ENCODE measurements at places on chromosomes 7 and 10. TPM values are rescaled to one million over a fixed set of nuclear protein-coding genes. Genes with fewer than 3 reads are reported as not detected.
A peak's percentile ranks its signal among the peaks of the same experiment; 100 is the strongest.

Gene TMEM229A
- 1.5 TPM for total RNA-seq

Gene MBL2
- total RNA-seq: not detected

DNA sequence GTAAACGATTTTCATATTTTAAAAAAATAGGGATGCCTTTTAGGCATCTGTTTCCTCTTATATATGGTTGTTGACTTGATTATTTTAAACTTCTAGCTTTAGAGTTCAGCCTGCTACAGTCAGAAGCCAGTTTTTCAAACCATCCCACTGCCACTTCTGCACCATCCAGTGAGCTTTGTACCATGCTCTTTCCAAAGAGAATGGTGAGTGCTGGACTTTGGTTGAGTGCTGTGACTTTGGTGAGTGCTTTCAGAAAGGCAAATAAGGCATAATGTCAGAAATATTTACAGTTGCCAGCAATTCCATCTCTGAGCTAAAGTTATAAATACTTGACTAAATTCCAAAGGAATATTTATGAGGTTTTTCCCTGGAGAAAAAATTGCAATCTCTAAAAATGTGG lies 117.4 kb downstream of the IPMK start:
- DNase-seq: no peak

- peak; percentile 74 for DNase-seq
Measured at GRCh38 chr7:35624299-35625186, 70.4 kb downstream of the HERPUD2 start.

GRCh38 chr10:72588266-72588665 lies 37.6 kb downstream of the MICU1 start:
- no peak for DNase-seq

- no peak for DNase-seq
Measured at GRCh38 chr7:26406433-26406832, 114.8 kb downstream of the SNX10 start.

GRCh38 chr10:2019803-2020202 lies 282.5 kb upstream of the ADARB2 start:
- no peak for DNase-seq
